Progenitor cell of endocrine pancreas (in vitro differentiated cells): ENCODE measurements at places on chromosomes 7 and 10. TPM values are rescaled to one million over a fixed set of nuclear protein-coding genes. Genes with fewer than 3 reads are reported as not detected.

The SPDYE18 gene
- total RNA-seq: 0.60 and 0.93 TPM in 2 replicates

The FKBP9 gene
- 86.4 and 90.7 TPM in 2 replicates for total RNA-seq

The EIF4EBP2 gene
- total RNA-seq: 99.6 and 101 TPM in 2 replicates

The CACNA2D1 gene
- total RNA-seq: 25.1 and 27.4 TPM in 2 replicates

The SPDYE2 gene
- not detected in 2 replicates for total RNA-seq

The PIK3CG gene
- not detected in 2 replicates for total RNA-seq

The TMEM213 gene
- total RNA-seq: not detected in 2 replicates

The KIAA1549 gene
- 43.1 and 45.8 TPM in 2 replicates for total RNA-seq

The AASS gene
- total RNA-seq: 70.2 and 76.3 TPM in 2 replicates

The RELN gene
- 5.4 and 6.9 TPM in 2 replicates for total RNA-seq

The AGAP9 gene
- 20.3 and 21.7 TPM in 2 replicates for total RNA-seq

The SLC26A5 gene
- total RNA-seq: 0.17 TPM in 1 of 2 replicates, not detected in the other

The SYT15B gene
- total RNA-seq: 0.13 and 0.36 TPM in 2 replicates

The ZNF804B gene
- not detected in 2 replicates for total RNA-seq

The VAX1 gene
- total RNA-seq: not detected in 2 replicates

The FRMD4A gene
- 42.2 and 66.9 TPM in 2 replicates for total RNA-seq

The H2BK1 gene
- not detected in 2 replicates for total RNA-seq

The INMT gene
- 2.7 and 2.9 TPM in 2 replicates for total RNA-seq

The DOCK4 gene
- total RNA-seq: 28.8 and 33.8 TPM in 2 replicates

The GSTK1 gene
- 110 and 114 TPM in 2 replicates for total RNA-seq

The BMPER gene
- total RNA-seq: 0.36 and 0.69 TPM in 2 replicates

The SORCS3 gene
- total RNA-seq: 0.24 and 0.31 TPM in 2 replicates

The AZGP1 gene
- not detected in 2 replicates for total RNA-seq

The TMEM196 gene
- 0.55 and 0.69 TPM in 2 replicates for total RNA-seq

The HIPK2 gene
- total RNA-seq: 136 and 146 TPM in 2 replicates

The SAMD9L gene
- not detected in 2 replicates for total RNA-seq

The TMEM209 gene
- total RNA-seq: 26.7 and 29.2 TPM in 2 replicates

The SPDYE8 gene
- total RNA-seq: 0.22 TPM in 1 of 2 replicates, not detected in the other

The MMP21 gene
- not detected in 2 replicates for total RNA-seq

The RBAK gene
- total RNA-seq: 20.0 and 21.3 TPM in 2 replicates

The NPSR1 gene
- not detected in 2 replicates for total RNA-seq

The NRCAM gene
- 19.2 and 19.9 TPM in 2 replicates for total RNA-seq

The AKR1C2 gene
- total RNA-seq: 7.2 and 12.6 TPM in 2 replicates

The PHF14 gene
- total RNA-seq: 63.9 and 64.2 TPM in 2 replicates

The ERLIN1 gene
- total RNA-seq: 43.7 and 49.5 TPM in 2 replicates

The SFTPA1 gene
- 0.22 TPM in 1 of 2 replicates, not detected in the other for total RNA-seq

The WAC gene
- total RNA-seq: 133 and 140 TPM in 2 replicates

The GATA3 gene
- total RNA-seq: 2.7 and 4.6 TPM in 2 replicates

The RNF32 gene
- 1.6 and 2.8 TPM in 2 replicates for total RNA-seq

The THSD7A gene
- total RNA-seq: 4.7 and 8.1 TPM in 2 replicates

The TMEM236 gene
- total RNA-seq: 0.07 TPM in 2 replicates

The RALA gene
- total RNA-seq: 39.6 and 42.4 TPM in 2 replicates

The TBXAS1 gene
- total RNA-seq: 10.4 and 12.5 TPM in 2 replicates

The UCN3 gene
- total RNA-seq: 1.00 and 1.3 TPM in 2 replicates

The SEMA3E gene
- 0.29 and 1.1 TPM in 2 replicates for total RNA-seq

The ZNF488 gene
- total RNA-seq: 1.0 and 1.4 TPM in 2 replicates

The OPN4 gene
- total RNA-seq: not detected in 2 replicates

The AKR1C4 gene
- total RNA-seq: 0.48 and 0.84 TPM in 2 replicates

The RBP3 gene
- 0.10 TPM in 1 of 2 replicates, not detected in the other for total RNA-seq
